ENCODE measurements at places on chromosomes 3 and 15.
A peak's percentile ranks its signal among the peaks of the same experiment; 100 is the strongest.

- DNase-seq, result no peak
These were observed 1199.9 kb downstream of the SI start for GRCh38 chr3:163878396-163878795.

GRCh38 chr3:129118745-129119144, 2.9 kb downstream of the RAB43 start:
- peak; percentile 65 for DNase-seq

GRCh38 chr15:41780266-41780665, 6.0 kb downstream of the MAPKBP1 start:
- no peak for DNase-seq

- no peak for DNase-seq
These were observed 53.5 kb downstream of the DTWD1 start for GRCh38 chr15:49674370-49674769.

- DNase-seq, result no peak
These were observed 352.6 kb downstream of the PDCD6IP start for GRCh38 chr3:34150992-34151391.
